ENCODE measurements at places on chromosomes 12 and 14.
A peak's percentile ranks its signal among the peaks of the same experiment; 100 is the strongest.

DNA sequence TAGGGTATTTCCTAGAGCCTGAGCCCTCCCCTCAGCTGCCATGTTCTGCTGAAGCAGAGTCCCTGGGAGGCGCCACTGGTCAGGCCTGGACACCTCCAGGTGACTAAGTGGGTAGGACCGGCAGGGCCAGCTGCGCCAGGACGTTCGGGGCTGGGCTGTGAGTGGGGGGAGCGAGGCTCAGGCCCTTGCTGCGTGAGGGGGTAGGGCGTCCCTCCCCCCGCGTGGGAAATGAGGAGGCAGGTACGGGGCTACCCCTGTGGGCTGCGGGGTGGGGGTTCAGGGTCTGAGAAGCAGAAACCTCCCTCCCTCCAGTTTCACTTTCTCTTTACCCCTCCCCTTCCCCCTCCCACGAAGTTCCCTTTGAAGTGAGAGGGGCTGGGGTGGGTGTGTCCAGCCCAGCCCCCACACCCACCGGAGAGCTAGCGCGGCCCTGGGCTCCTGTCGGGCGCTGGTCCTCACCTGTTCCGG, 22.1 kb upstream of the KIF26A start:
- DNase-seq = no peak

DNA sequence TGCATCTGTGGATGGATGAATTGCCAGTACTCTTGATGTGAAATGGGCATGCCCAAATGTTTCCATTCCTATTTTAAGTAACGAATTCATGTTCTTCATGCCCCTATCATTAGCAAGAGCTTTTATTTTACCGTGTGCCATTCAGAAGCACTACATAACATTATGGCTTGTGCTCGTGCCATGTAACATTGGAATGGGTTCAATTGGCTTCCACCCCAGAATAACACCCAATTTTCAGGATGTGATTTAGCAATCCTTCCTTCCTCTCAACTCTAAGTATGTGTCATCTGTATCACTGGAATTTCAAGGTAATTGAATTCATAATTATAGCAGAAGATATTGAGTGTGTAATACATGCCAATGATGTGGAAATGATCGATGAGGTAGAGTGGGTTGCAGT, 145.8 kb upstream of the TMPO start:
- no peak for DNase-seq

- no peak for DNase-seq
These were observed 7.2 kb upstream of the KRT75 start for GRCh38 chr12:52441320-52441911.

GRCh38 chr12:62776997-62777396, 158.0 kb downstream of the PPM1H start:
- no peak for DNase-seq

- peak; percentile 63 for DNase-seq
These were observed 879 bp downstream of the RAB3IP start for GRCh38 chr12:69739287-69740191.

GRCh38 chr12:46386360-46386867, 13.8 kb upstream of the SLC38A2 start:
- no peak for DNase-seq

DNA sequence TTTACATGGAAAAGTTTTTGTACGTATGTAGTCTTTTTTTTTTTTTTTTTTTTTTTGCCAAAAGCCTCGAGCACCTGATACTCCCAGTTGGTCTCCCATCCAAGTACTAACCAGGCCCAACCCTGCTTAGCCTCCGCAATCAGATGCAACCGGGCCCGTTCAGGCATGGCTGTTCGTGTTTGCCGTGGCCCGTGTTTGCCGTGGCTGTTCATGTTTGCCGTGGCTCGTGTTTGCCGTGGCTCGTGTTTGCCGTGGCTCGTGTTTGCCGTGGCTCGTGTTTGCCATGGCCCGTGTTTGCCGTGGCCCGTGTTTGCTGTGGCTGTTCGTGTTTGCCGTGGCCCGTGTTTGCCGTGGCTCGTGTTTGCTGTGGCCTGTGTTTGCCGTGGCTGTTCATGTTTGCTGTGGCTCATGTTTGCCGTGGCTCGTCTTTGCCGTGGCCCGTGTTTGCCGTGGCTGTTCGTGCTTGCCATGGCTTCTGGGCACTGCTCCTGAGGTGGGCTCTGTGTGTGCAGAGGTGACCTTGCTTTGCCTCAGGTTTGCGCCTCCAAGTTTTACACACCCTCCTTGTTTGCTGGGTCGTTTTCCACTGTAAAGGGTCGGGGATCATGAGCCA, 26.8 kb upstream of the MMP17 start:
- no peak for DNase-seq

DNA sequence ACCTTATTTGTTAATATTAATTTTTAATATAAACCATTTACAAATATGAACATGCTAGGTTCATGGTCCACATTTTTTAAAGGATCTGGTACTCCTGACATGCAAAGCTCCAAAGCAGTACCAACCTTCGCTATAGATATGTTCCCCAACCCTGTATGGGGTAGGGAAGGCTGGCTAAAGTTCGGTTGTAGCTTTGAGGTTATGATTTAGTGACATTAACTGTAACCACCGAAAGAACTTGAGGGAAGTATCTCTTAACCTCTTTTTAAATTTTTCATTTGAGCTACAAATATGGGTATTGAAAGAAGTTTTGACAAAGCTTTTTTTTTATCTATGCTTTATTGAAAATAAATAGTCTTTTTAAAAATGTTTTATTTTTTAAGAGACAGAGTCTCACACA, 115.5 kb downstream of the DYRK2 start:
- DNase-seq = no peak

GRCh38 chr12:49274396-49275069, 9.7 kb downstream of the TUBA1C start:
- no peak for DNase-seq

DNA sequence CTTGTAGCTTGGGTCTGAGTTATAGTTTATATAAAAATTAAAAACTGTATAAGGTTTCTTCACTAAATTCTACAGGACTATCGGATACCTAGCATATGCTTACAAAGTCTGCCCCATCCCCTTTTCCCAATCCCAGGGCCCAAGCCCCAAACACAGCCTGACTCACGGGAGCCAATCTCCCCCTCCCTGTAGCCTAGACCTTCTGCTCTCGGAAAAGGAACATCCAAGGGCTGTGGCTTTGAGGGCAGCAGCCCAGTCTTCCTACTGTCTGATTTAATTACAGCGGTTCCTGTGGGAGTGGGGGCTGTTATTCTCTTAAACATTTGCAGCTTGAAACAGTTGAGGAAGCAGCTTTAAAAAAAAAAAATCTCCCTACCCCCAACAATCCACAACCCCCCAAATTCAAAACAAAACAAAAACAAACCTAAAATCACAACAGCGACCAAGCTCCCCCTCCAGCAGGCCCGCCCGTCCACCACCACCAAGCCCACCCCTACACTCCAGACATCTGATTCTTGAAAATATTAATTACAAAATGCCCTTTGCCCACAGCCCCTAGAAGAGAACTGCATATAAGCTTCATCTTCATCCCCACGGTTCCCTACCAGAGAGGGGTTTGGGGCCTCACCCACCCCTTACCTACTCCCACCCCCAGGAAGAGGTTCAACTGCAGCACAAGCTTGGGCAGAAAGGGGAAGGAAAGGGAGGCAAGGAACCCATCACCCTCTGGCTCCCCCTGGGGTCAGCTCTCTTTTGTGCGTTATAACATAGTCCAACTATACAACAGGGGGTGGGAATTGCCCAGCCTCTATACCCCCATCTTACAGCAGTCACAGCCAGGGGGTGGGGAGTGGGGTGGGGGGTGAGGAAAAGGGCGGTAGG, 1.1 kb upstream of the PRKAG1 start:
- no peak for DNase-seq

Measured in pons (tissue), 1 donor.